ENCODE measurements at places on chromosomes 2 and 18. TPM values are rescaled to one million over a fixed set of nuclear protein-coding genes. Genes with fewer than 3 reads are reported as not detected.

The SGO2 gene
- 15.5 TPM for total RNA-seq

The GRB14 gene
- 2.6 TPM for total RNA-seq

The PARD3B gene
- 3.0 TPM for total RNA-seq

The CD8B2 gene
- total RNA-seq: not detected

The MATN3 gene
- total RNA-seq: 4.0 TPM

The SPC25 gene
- total RNA-seq: 18.8 TPM

The SLC9A4 gene
- not detected for total RNA-seq

The SPRED2 gene
- 6.4 TPM for total RNA-seq

The NTSR2 gene
- not detected for total RNA-seq

The TMEM247 gene
- not detected for total RNA-seq

The SESTD1 gene
- total RNA-seq: 15.3 TPM
